ENCODE measurements at places on chromosomes 4 and X. TPM values are rescaled to one million over a fixed set of nuclear protein-coding genes. Genes with fewer than 3 reads are reported as not detected.

GRCh38 chrX:154308108-154308946, 12.7 kb downstream of the TKTL1 start:
- DNase-seq = peak; percentile 72

- no peak for DNase-seq
Measured at GRCh38 chr4:10998846-10999245, 314.3 kb upstream of the CLNK start.

DNA sequence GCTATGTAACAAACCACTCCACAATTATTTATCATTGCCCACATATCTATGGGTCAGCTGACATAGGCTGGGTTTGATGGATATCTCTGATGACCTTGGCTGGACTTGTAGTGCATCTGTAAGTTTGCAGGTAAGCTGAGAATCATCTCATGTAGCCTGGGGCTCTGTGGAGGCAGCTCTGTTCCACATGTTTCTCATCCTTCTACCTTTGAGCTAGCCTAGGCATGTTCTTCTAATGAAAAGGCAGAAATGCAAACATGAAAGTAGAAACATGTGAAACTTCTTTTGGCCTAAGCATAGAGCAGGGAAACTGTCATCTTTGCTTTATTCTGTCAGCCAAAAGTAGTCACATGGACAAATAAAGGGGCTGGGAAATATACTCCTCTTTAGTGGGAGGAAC, 18.2 kb downstream of the MRPL1 start:
- no peak for DNase-seq

- DNase-seq = no peak
Measured at GRCh38 chr4:136329042-136329662, 1203.1 kb downstream of the PCDH18 start.

- no peak for DNase-seq
Measured at GRCh38 chr4:140834839-140835495, 78.8 kb upstream of the TBC1D9 start.

APLN gene
- not detected for total RNA-seq

GRCh38 chr4:176593943-176594342, 198.8 kb downstream of the VEGFC start:
- DNase-seq = no peak

- peak; percentile 50 for DNase-seq
Measured at GRCh38 chrX:39969099-39969818, 128.5 kb downstream of the BCOR start.

PABPC4L gene
- not detected for total RNA-seq

DNA sequence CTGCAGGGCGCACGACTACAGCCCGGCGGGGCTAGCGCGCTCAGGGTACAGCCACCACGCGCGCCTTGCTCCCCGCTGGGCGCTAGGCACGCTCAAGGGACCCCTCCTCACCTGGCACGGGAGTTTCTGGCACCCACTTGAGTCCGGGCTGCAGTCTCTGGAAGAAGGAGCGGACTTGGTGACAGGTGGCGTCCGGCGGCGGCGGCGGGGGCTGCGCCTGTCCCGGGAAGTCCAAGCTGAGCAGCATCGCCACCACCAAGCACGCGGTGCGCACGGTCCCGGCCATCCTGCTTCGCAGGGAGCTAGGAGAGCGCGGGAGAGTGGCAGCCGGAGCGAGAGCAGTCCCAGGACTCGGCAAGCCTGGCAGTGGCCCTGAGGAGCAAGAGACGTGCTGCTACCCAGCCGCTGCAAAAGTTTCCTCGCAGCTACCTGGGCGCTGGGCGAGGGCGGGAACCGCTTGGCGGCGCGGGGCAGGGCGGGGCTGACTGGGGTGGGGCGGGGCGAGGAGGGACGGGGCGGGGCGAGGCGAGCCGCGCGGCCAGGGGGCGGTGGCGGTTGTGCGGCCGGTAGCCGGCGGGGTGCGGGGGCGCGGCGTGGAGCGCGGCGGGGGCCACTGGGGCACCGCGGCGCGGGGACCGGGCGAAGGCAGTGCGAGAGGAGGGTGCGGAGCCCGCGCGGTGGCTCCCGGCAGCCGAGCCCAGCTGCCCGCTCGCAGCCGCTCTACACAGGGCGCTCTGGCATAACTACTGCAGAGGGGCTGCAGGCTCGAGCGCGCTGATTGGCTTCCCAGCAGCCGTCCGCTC, at the start of gene GPC3:
Gene GPC3, minus strand, starts transcription at position 431 of the 803 bp plus-strand sequence.
- peak; percentile 52 for DNase-seq

Measured in CD4-positive, alpha-beta T cell (primary cell).